ENCODE measurements at places on chromosomes 7 and 10.

GRCh38 chr7:17758008-17758407 lies 182.3 kb downstream of the SNX13 start:
- no peak for DNase-seq

- peak; percentile 72 for DNase-seq
Observed at GRCh38 chr7:41652267-41652666, 50.6 kb downstream of the INHBA start.

DNA sequence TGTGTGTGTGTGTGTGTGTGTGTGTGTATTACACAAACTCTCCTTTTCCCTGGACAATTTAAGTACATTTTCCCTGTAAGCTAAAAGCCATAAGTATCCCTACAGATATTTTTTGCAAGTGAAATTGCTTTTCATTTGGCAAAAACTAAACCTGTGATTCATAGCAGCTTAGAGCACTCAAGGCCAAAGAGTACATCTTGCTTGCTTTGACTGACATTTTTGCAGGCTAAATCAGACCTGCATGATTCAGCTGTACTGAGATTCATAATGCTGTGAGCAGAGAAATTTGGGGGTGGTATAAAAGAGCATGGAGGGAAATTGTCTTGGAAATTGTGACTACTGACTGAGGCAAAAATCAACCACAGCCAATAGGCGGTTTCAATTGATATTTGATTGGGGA lies 500.4 kb downstream of the GFRA1 start:
- peak; percentile 15 for DNase-seq

DNA sequence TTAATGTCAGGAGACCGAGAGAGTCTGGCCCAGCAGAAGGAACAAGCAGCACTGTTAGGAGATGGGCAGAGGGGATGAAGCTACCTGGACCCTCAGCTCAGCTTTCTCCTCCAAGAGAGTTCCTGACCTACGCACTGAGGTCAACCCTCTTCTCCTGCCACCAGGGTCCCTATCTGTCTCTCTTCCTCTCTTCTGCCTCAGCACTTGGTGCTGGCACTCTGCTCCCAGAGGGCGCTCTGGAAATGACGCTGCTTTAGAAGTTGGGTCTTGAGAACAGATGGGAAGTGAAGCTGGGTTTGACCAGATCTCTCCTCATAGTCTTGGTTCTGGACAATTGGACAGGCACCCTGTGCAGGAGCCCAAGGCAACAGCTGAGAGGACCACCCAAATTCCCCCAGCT lies 216.0 kb upstream of the AGK start:
- no peak for DNase-seq

DNA sequence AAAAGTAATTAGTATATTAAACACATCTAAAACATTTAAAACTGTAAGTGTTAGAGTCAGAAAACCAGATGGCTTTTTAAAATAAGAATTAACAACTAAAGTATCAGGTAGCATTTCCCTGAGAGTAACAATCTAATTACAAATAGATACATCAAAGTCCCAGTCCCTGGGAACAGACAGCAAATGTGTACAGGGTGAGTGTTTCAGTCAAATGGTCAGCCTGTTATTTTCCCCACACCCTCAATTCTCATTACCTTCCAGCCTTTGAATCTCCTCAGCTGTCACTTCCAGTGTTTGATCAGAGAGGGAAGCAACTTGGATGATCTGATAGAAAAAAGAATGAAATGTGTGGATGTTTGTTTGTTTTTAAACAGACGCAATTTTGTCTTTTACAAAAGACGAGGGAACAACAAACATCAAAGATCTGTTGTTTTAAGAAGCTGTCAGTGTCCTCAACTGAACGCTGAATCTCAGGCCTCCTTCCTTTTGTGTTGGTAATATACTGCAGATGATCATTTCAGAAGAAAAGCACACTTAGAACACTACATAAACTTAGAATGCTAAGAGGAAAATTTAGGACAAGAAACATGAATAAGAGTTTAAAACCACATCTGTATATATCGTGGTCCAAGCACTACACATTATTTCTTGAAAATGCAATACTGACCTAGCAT lies 29.8 kb downstream of the CEP41 start:
- DNase-seq: no peak

DNA sequence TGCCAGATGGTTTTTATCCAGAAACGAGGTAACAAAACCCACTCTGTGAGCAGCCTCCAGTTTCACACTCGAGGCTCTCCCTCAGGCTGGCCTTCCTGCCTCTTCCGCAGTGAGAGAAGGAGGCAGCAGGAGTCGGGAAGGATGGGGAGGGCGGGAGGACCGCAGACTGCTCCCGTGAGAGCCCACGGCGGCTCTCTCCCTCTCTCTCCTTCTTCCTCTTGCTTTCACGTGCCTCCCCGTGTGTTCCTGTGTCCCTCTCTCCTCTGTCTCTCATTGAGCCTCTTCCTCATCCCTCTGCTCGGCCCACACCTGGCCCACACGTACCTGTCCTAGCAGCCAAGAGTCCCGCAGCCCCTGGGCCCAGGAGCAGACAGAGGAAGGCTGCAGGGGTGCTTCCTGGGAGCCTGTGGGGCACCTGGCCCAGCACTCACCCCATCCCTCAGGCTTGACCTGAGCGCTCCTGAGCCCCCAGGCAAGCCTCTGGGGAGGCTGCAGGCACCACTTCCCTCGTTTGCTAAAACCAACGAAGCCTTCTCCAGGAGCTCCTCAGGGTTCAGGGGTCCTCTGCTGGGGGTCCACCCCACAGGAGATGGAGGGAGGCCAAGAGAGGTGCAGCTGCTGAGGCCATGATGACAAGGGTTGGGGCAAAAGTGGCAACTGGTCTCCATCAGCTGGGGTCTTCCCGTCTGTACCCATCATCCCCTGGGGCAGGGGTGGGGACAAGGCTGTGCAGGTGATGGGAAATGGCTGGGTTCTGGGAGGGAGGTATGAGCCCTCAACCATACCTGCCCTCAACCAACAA lies 13.6 kb downstream of the SPOCK2 start:
- DNase-seq: no peak

DNA sequence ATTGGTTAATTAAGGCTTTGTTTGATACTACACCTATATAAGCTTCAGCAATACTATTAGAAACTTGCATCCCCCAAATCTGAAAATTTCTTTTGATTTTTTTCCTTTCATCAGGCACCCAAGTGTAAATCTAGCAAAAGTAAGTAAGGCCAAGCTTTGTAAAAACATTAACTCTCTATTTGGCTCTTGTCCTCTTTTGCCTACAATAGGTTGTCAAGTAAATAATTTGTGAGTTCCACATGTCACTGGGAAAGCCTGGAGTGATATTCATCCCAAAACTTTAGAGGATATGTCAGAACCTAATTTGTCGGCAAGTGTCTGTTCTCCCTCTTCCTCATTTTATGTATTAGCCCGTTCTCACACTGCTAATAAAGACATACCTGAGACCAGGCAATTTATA lies 492.4 kb downstream of the IPMK start:
- DNase-seq: no peak

DNA sequence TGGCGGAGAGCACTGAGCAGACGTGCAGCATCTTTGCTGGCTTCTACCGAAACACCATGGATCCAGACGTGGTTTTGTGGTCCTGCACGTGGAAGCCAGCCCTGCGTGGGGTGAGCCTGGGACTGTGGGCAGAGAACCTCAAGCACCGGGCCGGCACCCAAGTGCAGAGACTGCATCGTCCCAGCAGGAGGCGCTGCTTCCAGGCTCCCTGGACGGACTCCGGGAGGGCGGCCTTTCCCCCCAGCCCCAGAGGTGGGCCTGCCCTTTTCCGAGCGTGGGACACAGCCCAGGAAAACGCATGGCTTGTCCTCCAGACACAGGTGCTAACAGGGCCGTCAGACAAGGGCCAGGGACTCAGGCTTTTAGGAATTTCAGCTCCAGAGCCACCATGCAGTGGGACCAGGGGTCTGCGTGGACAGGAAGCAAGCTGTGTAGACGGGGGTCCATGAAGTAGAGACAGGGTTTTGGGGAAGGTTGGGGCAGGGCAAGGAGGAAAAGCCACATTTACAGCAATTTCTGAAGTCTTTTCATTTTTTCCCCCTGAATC lies 303.9 kb downstream of the WDR37 start:
- DNase-seq: no peak

- DNase-seq: no peak
Observed at GRCh38 chr7:2688409-2689342, 674 bp downstream of the AMZ1 start.

- DNase-seq: no peak
Observed at GRCh38 chr10:42929236-42929635, 146.6 kb downstream of the BMS1 start.

- peak; percentile 10 for DNase-seq
Observed at GRCh38 chr7:137609500-137609899, 237.3 kb downstream of the DGKI start.

DNA sequence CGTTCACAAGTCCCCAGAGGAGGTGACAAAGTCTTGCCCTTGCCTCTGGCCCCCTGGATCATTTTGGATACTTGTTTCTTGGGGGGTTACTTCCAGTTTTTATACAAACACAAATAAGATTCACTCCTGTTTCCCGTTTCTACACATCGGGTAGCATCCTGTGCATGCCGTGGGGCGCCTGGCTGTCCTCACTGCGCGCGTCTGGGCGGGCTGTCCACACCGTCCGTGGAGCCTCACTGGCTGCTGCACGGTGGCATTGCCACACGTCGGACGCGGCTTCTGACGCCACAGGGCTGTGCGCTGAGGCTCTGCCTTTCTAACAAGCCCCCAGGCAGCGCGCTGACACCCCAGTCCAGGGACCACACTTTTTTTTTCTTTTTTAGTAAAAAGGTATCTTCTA lies 18.4 kb downstream of the BNIP3 start:
- DNase-seq: no peak

DNA sequence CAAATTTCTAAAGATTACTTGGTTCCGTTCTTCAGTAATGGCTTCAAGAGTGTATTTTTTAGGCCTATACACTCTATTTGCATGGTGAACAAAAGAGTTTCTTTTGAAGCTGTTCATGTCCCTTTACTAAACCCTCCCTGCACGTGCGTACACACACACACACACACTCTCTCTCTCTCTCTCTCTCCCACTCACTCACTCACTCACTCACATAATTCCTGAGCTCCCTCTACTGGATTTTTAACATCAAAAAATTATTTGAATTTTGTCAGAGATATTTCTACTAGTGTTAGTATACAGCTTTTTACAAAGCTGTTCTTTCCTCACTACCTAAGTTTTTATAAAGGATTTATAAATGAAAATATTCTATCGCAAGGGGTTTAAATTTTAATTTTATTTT lies 85.9 kb downstream of the UBE3C start:
- no peak for DNase-seq

DNA sequence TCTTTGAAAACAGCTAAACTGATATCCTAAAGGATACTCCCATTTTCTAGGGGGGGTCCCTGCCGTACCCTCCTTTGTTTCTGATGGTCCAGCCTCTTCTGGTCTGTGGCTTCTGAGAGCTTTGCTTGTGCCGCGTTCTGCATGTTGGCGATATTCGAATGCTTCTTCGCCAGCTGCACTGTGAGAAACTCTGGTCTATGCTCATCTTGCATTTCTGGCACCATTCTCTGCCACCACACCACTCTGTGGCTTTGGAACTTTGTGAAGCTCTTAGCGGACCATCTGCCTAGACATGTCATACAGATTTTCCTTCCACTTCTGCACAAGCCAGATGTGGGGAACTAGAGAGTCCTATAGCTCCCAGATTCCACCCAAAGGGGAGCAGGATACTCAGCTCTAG lies 197.2 kb downstream of the REEP3 start:
- DNase-seq: no peak

DNA sequence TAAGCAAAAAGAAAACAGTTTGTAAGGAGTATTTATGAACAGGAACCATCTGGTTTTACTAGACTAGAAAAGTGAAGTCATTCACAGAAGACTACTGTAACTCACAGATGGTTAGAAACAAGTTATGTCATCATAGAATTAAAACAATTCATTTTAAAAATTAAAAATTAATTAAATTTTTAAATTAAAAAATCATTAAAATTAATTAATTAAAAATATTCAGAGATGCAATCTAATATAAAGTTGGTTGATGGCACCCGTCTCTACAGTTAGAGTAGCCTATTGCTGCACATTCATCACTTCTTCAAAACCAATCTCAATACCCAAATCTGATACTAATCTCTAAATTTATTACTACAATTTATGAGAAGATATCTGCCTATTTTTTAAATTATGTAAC lies 454.8 kb upstream of the NUPR2 start:
- no peak for DNase-seq

DNA sequence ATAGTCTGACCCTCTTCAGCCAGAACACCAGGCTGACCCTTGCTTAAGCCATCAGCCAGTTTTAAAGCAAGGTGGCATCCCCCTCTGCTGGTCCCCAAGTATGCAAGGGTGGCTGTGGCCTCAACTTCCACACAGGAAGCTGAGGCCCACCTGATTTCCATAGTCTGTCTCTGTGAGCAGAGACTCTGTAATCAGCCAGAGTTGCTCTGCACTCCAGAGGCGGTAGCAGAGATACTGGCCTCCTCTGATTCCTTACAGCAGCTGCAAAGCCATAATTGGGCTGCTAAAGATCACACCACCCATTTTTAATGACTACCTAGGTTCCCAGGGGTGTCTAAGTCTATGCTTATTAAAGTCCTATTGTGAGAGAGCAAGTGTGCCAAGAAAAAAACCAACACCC lies 1.8 kb downstream of the PDAP1 start:
- no peak for DNase-seq

- DNase-seq: no peak
Observed at GRCh38 chr10:76398043-76398710, 966.8 kb downstream of the LRMDA start.
